ENCODE measurements at places on chromosomes 11 and 22.

GRCh38 chr22:35479985-35480550, 60.6 kb upstream of the RASD2 start:
- no peak for DNase-seq

GRCh38 chr11:28169816-28170215, 61.6 kb downstream of the METTL15 start:
- no peak for DNase-seq

DNA sequence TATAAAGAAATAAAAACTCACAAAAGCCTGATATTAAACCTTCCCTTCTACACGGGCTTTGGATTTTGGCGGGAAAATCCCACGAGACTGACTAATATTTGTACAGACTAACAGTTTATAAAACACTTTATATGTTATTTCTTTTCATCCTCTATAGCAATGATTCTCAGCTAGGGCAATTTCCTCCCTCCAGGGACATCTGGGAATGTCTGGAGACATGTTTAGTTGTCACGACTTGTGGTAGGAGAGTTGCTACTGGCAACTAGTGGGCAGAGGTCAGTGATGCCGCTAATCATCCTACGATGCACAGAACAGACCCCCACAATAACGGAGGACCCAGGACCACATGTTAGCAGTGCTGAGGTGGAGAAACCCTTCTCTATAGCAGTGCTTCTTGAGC, 304.8 kb upstream of the PITPNB start:
- DNase-seq: no peak

GRCh38 chr11:28231475-28231874, 123.3 kb downstream of the METTL15 start:
- no peak for DNase-seq

DNA sequence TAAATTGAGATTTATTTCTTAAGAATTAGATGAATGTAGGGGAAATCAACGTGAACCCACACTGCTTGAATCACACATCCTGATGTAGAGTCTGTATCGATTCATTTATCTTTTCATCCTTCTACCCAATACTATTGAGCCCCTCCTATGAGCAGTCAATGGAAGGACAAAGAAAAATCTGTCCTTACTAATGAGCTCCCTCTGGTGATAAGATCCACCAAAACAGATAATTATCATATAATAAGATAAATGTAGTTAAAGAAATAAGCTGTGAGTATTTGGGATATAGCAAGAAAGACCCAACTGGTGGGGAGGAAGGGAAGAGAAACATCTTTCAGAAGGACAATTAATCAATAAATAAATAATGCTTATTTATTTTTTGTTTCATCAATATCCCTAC, 385.1 kb upstream of the CCDC90B start:
- DNase-seq: no peak
